Right atrium auricular region (tissue), 2 donors: ENCODE measurements at places on chromosomes 7 and 10.

DNA sequence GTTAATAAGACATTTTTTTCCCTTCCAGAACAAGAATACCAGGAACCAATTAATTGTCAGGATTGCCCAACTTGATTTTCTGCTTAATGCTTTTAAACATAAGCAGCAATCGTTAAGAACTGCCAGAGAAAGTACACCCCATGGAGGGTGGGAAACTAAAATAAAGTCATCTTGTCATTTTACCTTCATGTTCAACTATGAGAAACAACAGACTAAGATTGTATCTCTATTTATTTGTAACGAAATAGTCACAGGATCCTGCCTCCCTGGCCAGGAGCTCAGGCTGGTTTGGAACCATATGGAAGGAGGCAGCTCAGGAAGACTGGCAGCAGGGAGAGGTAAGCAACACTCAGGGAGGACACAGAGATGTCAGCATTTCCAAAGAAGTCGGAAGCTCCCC lies 129.6 kb downstream of the TNS3 start:
- DNase-seq, result no peak
- no peaks in the 10 kb centered on the region for H3K4me1 ChIP-seq
- no peak overlapping the region for H3K4me3 ChIP-seq
- H3K27ac ChIP-seq, result peak overlapping the region; percentile 87
- H3K36me3 ChIP-seq, result no peaks in the 10 kb centered on the region

GRCh38 chr7:134710854-134711624 lies 64.4 kb downstream of the BPGM start:
- no peaks in the 10 kb centered on the region for H3K4me1 ChIP-seq
- DNase-seq, result no peak
- no peak overlapping the region for H3K4me3 ChIP-seq
- no peak overlapping the region for H3K27ac ChIP-seq
- no peaks in the 10 kb centered on the region for H3K27me3 ChIP-seq
- no peaks in the 10 kb centered on the region for H3K36me3 ChIP-seq

GRCh38 chr7:157866336-157866924 lies 529.6 kb downstream of the DNAJB6 start:
- DNase-seq, result no peak
- no peaks in the 10 kb centered on the region for H3K36me3 ChIP-seq
- no peak overlapping the region for H3K27ac ChIP-seq
- no peaks in the 10 kb centered on the region for H3K4me1 ChIP-seq
- H3K4me3 ChIP-seq, result no peak overlapping the region

- no peak overlapping the region for H3K27ac ChIP-seq
- peaks cover 8% of the 10 kb centered on the region for H3K4me1 ChIP-seq
- DNase-seq, result no peak
- no peaks in the 10 kb centered on the region for H3K36me3 ChIP-seq
These were observed 35.7 kb downstream of the PRKG1 start for GRCh38 chr10:51109801-51110533.

GRCh38 chr10:75276069-75276872 lies 40.5 kb upstream of the COMTD1 start:
- no peaks in the 10 kb centered on the region for H3K4me1 ChIP-seq
- H3K4me3 ChIP-seq, result no peak overlapping the region
- H3K27me3 ChIP-seq, result peaks cover 3% of the 10 kb centered on the region
- DNase-seq, result no peak
- no peaks in the 10 kb centered on the region for H3K36me3 ChIP-seq

- H3K27me3 ChIP-seq, result no peaks in the 10 kb centered on the region
- H3K36me3 ChIP-seq, result no peaks in the 10 kb centered on the region
- H3K4me1 ChIP-seq, result no peaks in the 10 kb centered on the region
- no peak overlapping the region for H3K27ac ChIP-seq
- DNase-seq, result no peak
These were observed 215.8 kb downstream of the MAD1L1 start for GRCh38 chr7:2016761-2017480.

GRCh38 chr7:69670701-69671100 lies 72.4 kb downstream of the AUTS2 start:
- H3K4me3 ChIP-seq, result no peak overlapping the region
- H3K36me3 ChIP-seq, result no peaks in the 10 kb centered on the region
- H3K27me3 ChIP-seq, result no peaks in the 10 kb centered on the region

- DNase-seq, result no peak
- no peaks in the 10 kb centered on the region for H3K36me3 ChIP-seq
- no peaks in the 10 kb centered on the region for H3K27me3 ChIP-seq
- H3K4me3 ChIP-seq, result no peak overlapping the region
- H3K4me1 ChIP-seq, result no peaks in the 10 kb centered on the region
- H3K27ac ChIP-seq, result no peak overlapping the region
These were observed 118.9 kb downstream of the PPP1R3A start for GRCh38 chr7:113799896-113800295.

DNA sequence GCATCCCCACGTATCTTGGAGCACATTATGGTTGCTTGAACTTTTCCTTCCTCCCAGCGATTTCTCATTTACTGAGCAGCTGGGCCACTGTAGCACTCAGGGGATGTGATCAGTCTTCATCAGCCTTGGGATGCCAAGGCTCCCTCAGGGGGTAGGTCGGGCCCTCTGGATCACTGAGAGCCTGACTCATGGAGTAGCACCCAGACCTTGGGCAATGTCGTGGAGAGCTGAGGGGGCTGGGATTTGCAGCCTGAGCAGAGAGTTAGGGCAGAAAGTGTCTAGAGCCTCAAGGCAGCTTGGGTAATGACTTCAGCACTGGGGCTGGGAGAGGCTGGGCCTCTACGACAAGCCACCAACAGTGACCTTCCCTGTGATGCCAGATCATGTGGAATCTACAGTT lies 86.5 kb upstream of the CXCL12 start:
- no peak for DNase-seq
- no peaks in the 10 kb centered on the region for H3K4me1 ChIP-seq
- no peaks in the 10 kb centered on the region for H3K27me3 ChIP-seq
- no peak overlapping the region for H3K4me3 ChIP-seq
- no peaks in the 10 kb centered on the region for H3K36me3 ChIP-seq

DNA sequence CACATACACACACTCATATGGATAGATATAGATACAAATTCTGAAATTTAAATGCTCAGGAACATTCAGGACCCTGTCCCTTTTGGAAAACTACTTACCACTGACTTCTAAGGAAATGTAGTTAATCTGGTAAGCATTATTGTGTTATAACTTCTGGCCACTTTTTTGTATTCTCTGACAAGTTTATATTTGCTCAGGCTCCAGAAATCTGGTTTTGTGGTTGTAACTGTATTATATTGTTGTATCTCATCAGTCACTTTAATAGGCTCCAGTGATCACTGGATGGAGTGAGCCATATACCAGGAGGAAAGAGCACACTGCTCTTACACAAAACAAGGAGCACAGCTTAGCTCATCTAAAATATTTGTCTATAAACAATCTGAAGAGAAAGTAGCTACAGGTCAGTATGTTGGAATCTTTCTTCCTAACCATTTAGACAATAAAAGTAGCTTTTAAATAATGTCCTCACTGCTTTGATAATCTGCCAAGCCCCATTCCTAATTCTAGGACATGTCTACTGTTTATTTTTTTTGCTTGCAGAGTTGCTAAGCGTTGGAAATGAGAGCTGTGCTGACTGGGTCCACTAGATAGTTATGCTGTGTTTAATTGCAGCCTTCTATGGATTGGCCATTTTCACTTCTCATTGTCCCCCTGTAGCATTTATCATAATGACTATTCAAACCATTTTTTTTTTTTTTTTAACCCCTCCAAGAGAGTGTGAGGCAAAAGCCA lies 43.8 kb downstream of the SMNDC1 start:
- no peak overlapping the region for H3K4me3 ChIP-seq
- no peaks in the 10 kb centered on the region for H3K36me3 ChIP-seq
- DNase-seq, result no peak
- no peaks in the 10 kb centered on the region for H3K27me3 ChIP-seq
